ENCODE measurements at places on chromosomes 13 and 19.

DNA sequence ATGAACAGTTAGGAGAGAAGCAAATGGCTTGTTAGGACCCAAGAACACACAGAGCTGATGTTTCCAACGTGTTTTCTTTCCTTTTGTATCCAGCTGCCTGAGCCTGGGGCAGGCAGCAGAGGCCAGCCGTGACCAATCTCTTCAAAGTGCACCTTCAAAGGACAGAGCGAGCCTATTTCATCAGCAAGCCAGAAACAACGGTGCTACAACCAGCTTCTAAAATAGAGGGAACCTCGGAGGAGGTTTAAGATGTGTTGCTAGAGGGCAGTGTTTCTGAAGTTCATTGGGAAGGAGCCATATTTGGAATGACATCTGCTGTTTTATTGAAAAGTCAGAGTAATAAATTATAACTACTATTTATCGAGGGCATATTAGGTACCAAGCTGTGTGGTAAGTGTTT is 56.2 kb upstream of the RFC3 start:
- DNase-seq, result no peak

- DNase-seq, result peak; percentile 1
Measured at GRCh38 chr13:21435687-21436151, 23.4 kb downstream of the ZDHHC20 start.

DNA sequence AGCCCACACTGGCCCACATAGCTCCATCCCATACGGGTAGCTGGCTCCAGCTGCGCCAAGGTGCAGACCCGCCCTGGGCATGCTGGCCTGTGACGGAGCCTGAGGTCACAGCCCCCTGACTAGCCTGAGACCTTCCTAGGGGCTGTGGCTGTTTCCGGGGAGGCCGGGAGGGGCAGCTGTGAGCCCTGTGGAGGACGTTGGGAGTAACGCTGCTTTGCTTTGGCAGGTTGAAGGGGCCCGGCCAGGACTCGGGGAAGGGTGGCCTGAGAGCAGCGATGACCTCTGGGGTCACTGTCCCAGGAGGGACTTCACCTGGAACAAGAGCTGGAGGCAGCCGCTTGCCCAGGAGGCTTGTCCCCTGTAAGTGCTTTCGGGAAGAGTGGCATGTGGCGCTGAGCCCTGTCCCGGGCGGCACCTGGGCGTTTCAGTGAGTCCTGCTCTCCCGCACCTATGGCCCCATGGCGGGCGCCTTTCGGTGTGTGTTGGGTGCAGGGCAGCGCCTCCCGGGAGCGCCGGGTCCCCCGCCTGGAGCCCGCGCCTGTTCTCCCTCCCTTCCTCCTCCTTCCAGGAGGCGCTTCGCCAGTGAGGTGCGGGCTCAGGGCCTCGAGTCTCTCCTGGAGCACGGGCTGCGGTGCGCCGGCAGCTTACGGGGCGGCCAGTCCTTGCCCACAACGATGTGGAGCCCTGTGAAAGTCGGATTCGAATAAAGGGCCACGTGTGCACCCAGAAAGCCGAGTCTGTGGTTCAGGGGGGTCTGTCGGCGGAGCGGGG is 1.1 kb upstream of the FAM174C start:
- no peak for DNase-seq

DNA sequence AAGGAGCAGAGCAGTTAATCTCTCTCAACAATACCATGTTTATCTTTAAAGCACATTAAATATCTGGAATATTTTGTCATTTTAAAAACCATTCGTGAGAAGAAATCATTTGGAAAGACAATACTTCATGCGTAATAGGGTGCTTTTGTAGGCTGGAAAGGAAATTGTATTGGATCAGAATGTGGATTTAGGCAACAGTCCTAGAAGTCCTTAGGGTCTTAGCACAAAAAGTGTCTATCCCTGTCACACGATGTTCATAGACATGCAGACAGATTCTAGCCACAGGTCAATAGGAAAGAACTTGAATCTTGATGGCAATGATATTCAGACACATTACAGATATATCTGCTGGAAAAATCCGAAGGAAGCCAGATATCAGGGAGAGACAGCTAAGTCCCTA is 156.0 kb downstream of the KCTD12 start:
- no peak for DNase-seq

GRCh38 chr13:104170980-104171555 is 1104.9 kb upstream of the SLC10A2 start:
- DNase-seq, result no peak

GRCh38 chr13:43251961-43252360 is 228.6 kb downstream of the DNAJC15 start:
- DNase-seq, result no peak

DNA sequence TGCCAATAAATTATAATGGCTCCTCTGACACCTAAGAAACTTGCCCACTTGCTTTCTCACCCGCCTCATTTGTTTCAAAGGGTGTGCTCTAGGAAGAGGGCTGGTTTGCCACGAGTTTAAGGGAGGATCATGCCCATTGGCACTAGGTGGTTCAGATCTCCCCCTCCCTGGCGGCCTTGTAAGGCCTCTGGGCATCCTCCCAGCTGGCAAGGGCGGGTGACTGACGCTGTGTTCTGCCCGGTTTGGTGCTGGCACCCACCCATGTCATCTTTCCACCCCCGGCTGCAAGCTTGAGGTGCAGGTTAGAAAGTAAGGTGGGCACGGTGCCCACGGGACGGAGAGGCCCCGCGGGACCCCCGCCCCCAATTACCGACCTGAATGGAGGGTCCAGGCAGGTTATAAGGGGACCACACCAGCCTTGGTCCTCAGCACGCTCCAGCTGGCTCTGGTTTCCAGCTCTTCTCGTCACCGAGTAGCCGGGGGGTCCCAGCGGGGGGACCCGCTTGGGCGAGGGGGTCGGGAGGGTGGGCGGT is 90.4 kb downstream of the PTPRS start:
- no peak for DNase-seq

DNA sequence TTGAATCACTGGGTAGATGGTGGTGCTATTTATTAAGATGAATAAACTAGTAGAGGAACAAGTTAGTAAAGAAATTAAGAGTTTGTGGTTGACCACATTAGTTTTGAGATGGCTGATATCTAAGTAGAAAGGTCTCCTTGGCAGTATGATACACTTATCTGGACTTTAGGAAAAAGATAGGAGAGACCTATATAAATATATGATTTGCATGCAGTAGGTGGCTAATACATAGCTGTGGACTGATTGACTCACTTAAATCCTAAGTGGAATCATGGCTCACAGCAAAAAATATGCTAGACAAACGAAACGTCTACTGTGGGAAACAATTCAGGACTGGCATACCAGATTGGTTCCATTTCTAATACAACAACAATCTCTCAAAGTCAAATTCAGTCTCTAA is 92.0 kb downstream of the CAB39L start:
- DNase-seq, result no peak

GRCh38 chr13:99005609-99006008 is 27.7 kb upstream of the DOCK9 start:
- DNase-seq, result no peak

GRCh38 chr13:23365652-23366051 is 67.8 kb downstream of the SACS start:
- no peak for DNase-seq

- no peak for DNase-seq
Measured at GRCh38 chr13:40387775-40388174, 278.7 kb downstream of the FOXO1 start.

DNA sequence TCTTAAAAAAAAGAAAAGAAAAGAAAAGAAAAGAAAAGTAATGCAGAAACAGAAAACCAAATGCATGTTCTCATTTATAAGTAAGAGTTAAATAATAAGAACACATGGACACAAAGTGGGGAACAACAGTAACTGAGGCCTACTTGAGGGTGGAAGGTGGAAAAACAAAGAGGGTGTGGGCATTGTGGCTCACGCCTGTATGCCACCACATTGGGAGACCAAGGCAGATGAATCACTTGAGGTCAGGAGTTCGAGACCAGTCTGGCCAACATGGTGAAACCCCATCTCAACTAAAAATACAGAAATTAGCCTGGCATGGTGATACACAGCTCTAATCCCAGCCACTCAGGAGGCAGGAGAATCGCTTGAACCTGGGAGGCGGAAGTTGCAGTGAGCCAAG is 8.1 kb downstream of the ZNF708 start:
- DNase-seq, result no peak

GRCh38 chr13:21045100-21045499 is 16.3 kb downstream of the LATS2 start:
- DNase-seq, result no peak

GRCh38 chr13:23381866-23382265 is 51.6 kb downstream of the SACS start:
- no peak for DNase-seq

DNA sequence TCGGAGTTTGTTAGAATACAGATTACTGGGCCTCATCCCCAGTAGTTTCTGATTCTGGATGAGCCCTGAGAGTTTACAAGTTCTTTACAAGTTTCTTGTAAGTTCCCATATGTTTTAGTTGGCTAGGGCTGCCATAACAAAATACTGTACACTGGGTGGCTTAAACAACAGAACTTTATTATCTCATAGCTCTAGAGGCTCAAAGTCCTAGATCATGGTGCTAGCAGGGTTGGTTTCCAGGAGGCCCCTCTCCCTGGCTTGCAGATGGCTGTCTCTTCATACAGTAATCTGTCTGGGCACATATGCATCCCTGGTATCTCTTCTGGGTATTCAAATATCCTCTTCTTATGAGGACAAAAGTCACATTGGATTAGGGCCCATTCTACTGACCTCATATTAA is 167.2 kb downstream of the KLF5 start:
- DNase-seq, result no peak

DNA sequence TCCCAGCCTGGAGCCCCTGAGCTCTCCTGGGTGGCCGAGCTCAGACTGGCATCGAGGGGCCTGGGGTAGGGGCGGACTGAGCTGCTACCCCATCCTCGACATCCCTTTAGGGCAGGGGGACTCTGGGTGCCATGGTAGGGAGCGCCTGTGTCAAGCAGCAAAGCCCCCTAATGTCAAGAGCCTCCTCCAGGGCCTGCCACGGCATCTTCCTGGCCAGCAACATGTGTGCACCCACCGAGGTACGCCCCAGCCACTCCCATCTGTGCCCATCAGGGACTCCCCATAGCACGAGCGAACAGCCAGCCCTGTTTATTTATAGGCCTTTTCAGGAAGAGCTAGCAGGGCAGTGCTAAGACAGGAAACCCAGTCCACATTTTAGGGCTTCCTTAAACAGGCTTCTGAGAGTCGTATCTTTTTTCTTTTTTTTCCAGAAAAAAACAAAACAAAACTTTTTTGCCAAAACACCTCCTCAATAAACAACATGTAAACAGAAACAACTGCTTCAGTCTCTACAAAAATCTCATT is 14.3 kb downstream of the LRP3 start:
- no peak for DNase-seq

DNA sequence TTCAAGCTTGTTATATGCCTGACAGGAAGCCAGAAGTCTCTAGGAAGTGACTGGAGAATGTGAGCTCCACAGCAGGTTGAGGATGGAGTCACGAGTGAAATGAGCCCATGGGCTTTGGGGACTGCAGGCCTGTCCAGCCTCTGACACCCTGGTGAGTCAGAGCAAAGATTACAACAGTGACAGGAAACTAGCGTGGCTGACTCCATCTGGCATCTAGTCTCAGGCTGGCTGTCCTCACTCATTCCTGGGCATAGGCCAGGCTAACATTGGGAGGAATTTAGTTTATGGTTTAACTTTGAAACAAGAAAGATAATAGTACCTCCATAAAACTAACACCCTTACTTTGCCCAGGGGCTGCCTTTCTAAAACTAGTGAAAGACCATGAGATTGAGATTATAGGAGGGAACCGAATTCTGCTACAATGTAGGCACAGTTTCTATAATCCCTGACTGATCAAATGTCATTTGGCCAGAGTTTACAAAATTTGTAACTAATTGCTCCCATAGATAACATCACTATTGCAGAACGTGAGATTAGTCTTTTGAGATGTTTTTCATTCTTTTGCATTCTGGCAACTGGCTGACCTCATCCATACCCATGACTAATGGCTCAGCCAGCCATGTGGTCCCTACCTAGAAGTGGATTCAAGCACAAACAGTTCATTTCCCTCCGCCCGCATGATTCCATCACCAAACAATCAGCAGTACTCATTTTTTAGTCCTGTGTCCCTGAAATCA is 28.4 kb downstream of the PSG1 start:
- DNase-seq, result no peak

- DNase-seq, result no peak
Measured at GRCh38 chr13:23243066-23243465, 62.3 kb downstream of the SGCG start.

DNA sequence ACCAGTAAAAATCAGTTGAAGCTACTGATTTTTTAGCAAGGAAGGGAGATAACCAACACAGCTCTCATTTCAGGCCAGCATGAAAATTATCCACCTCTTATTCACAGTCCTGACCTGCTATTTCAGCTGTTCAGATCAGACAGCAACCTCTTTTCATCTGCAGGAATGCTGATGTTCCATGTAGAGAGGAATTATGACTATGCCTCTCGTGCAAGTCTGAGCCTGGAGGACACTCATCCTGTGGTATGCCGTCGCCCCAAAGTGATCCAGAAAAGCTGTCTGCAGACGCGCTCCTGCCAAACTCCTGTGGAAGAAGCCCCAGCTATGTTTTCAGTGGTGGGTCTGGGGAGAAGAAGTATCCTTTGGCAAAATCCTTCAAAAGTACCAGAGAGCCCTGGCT is 563.5 kb upstream of the SLITRK1 start:
- no peak for DNase-seq

- DNase-seq, result no peak
Measured at GRCh38 chr13:97477844-97478243, 43.9 kb downstream of the RAP2A start.

DNA sequence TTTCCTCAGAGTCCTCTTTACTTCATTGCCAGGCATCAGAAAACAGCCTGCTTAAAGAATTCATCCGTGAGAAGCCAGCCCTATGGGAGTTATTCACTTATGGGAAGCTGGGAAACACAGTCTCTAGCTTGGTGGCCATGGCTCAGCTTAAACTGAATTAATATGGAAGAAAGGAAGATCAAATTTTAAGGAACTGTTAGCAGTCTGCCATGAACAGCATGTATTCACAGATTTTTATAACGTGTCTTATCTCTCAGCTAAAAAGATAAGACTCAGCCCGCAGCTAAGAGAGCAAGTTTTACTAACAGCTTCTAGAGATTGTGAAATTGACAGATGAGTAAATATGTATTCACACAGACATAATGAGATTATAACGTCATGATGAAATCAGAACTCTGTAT is 253.7 kb upstream of the RXFP2 start:
- DNase-seq, result no peak

DNA sequence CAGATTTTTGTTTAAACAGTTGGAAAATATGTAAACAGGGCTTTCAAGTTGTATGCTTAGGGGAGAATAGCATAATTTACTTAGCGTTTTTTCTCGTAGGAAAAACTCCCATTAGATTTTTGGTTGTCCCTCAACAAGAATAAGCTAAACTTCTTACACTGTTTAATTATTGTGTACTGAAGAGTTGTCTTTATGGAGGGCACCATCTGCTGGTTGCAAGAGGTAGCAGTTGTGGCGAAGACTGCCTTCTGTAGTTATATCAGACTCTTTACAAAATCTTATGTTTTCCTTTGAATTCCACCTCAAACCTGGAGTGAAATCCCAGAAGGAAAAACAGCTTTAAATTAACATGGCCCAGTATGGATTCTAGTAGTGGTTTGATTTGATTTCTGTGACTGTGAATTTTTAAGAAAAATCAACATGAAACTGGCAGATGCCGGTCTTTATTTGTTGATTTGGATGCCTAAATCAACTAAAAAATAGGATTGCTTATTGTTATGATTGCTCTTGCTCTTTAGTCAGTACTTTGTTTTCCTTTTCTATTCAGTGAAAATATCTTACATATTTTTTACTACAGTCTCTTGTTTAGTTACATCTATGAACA is 53.4 kb downstream of the PDS5B start:
- no peak for DNase-seq

- peak; percentile 43 for DNase-seq
Measured at GRCh38 chr13:28819735-28820098, 422 bp upstream of the MTUS2 start.
